ENCODE measurements at places on chromosomes 6 and 20.
A peak's percentile ranks its signal among the peaks of the same experiment; 100 is the strongest.

DNA sequence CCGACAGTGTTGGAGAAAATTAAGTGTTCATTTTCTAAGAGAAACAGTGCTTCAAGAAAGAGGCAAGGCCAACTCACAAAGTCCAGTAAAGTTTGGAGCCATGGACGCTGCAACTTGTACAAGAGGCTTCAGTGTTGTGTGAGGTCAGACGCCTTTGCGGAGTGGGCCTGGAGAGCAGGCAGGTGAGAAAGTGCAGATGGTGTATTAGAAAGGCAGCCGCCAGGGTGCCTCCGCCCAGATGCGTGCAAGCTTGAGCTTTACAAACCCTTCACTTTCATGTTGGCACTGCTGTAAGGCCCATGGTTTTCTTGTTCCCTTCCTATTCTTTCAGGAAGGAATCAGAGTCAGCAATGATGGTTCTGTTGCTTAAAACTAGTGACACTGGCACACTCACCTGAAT lies 25.4 kb upstream of the EXOC2 start:
- no peak for DNase-seq

- no peak for DNase-seq
These were observed 105.0 kb downstream of the RNGTT start for GRCh38 chr6:88858455-88858854.

DNA sequence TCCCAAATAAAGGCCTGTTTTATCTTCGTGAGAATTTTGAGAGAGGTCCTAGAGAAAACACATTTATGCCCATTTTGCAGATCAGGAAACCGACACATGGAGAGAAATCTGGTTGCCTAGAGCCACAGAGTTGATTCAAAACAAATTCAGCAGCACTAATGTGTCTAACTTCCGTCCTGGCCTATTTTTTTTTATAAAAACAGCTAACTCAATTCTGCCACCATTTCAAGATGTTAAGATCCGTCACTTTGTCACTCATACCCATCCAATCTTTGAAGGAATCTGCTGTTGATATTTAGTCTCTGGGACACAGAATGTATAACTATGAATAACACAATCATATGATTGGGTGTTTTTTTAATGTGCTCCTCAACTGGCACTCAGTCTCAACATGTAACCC lies 611.1 kb upstream of the ARID1B start:
- no peak for DNase-seq

DNA sequence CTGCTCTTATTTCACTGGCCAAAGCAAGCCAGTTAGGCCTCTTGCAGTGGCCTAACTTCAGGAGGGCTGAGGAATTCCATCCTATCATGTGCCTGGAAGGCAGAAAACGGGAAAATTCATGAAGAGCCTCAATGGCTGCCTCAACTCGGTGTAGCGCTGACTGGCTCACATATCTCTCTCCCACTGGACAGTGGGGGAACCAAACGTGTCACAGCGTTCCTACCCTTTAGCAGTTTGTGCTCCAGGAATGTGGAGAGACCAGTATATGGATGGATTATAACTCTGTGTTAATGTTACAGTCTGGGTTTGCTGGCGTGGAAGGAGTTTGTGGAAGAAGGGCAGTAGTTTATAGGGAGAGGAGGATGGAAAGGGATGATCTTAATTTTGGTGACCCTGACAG lies 11.8 kb upstream of the C2 start:
- DNase-seq: no peak

- DNase-seq: no peak
These were observed 14.4 kb downstream of the TGM6 start for GRCh38 chr20:2395136-2395535.

- no peak for DNase-seq
These were observed 437.5 kb downstream of the TFAP2A start for GRCh38 chr6:9977411-9977810.

DNA sequence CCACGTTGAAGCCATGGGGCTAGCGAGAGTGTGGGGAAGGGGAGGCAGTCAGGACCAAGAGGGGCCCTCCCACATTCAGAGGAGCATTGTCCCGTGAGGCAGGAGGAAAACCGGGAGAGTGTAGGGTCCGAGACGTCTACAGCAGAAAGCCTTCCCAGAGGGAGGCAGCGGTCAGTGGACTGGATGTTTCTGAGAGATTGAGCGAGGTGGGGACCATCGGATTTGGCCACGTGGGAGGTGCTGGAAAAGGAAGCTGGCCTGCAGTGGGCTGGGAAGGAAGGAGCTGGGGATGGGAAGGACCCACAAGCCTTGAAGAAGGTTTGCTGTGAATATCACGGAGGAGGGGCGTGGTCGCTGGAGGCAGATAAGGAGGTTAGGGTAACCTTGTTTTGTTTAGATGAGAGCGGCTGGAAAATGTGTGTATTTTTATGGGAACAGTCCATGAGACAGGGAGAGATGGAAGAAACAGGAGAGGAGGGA lies 119.0 kb upstream of the RNF24 start:
- no peak for DNase-seq

DNA sequence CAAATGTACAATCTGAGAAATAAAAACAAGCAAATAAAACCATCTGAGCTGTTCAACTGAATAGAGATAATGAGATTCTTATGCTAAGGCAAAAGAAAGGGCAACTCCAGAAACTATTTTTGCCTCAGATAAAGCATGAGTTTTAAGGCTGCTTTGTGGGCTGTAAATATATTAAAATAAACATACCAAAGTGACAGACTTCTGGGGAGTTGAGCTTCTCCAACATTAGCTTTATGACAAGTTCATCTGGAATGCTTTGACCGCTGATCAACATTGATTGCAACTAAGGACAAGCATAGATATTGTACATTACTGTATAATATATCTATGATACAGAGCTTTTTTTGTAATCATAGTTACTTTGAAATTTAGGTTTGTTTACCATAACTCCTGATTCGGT lies 19.3 kb downstream of the AK9 start:
- DNase-seq: no peak

GRCh38 chr6:158610319-158610968 lies 34.1 kb downstream of the DYNLT1 start:
- DNase-seq: no peak

DNA sequence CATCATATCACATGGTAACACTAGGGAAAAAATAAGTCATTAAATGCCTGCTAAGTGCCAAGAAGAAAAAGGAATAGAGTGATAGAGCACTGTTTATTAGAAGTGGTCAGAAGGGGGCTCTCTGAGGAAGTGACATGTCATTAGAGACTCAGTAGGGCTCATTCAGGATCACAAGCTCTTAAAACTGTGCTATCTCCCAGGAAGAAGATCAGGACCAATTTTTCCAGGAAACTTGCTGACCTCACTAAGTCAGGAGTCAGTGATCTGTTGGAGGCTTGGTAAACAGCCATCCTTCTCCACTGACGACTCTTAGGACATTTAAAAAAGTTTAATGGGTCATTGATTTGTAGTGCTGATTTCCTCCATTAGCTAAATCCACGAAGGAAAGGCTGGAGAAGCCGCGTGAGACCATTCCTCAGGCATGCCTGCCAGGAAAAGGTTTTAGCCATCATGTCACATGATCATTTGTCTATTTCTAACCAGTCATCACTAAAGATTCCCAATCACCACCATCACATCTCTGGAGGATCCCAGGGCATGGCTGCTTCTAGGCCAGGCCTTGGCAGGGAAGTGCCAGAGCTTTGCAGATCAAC lies 5.9 kb upstream of the PTPN1 start:
- DNase-seq: no peak

- DNase-seq: no peak
These were observed 385.7 kb downstream of the GRIK2 start for GRCh38 chr6:101779051-101779844.

DNA sequence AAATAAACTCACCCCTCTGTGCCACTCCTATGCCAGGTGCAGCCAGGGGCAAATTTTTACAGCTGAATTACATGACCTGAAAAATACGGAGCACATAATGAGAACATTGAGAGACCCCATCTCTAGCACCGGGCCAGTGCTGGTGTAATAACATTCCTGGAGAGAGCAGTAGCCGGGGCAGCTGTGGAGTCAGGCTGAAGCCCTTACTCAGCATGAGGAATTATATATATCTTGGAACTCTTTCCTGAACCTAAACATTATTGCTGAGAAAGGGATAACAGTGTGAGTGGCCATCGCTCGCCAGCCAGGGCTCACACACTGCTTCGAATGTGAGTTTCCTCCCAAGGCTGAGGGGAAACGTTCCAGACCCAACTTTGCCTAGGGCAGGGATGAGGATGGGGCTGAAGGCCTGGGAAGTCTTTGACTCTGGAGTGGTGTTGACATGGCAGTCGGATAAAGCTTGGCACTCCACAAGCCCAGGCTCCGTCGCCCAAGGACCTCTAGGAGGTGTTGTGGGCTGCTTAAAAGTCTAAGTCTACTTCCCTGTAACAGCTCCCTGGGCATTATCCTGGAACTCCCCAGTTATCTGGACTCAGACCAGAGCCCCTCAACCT lies 269.8 kb downstream of the CDC5L start:
- no peak for DNase-seq

- DNase-seq: no peak
These were observed 15.1 kb upstream of the FOXC1 start for GRCh38 chr6:1594445-1595200.

DNA sequence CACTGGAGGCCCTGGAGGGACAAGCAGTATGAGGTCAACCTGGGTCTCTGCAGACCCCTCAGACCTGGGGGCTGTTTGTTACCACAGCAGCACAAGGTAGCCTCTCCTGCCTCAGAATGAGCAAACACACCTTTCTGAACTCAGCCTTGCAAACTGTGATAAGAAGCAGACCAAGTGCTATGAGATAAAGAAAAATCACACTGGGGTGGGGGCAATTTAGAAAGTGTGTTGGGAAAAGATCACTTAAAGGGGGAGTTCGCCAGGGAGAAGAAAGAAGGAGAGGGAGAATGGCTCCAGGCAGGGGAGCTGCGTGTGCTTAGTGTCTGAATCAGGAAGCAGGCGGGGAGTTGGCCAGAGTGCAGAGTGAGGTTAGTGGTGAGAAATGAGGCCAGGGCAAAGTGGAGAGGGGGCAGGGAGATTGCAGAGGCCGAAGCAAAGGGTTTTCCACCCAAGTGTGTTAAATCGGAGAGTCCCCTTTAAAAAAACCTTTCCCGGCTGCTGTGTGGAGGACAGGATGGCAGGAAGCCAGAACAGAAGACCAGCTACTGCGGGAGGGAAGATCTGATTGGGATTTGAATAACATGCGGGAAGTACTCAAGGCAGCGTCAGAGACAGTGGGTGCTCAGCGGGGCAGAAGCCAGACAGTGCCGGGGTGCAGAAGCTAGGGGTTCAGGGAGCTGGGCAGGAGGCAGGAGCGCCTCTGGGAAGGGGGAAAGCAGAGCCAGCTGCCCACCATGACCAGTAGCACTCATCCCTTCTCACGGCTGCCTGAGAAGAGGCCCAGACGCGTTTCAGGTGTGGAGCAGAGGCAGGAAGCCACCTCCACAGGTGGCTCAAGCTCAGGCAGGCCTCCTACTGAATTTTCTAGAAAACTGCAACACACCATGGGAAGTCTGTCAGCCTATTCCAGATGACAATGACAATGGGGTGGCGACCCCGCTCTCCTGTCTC lies 9.0 kb downstream of the ADA start:
- peak; percentile 71 for DNase-seq

GRCh38 chr20:31922181-31922580 lies 29.7 kb downstream of the PDRG1 start:
- no peak for DNase-seq

- no peak for DNase-seq
These were observed 154.3 kb downstream of the VEGFA start for GRCh38 chr6:43924222-43924702.

DNA sequence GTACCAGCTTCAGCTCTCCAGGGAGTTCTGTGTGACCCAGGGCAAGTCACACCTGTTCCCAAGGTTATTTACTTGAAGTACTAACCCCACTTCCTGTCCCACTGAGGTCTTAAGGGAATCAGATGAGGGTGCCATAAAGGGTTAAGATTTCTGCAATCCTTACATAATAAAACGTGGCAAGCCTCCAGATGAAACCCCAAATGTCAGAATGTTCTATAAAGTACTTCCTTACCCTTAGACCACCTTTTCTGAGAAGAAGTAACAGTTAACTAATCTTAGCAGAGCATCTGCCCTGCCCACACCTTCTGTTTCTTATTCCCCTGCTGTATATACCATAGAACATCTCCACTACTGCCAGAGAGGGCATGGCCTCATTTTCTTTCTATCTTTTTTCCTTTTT lies 6.0 kb upstream of the AVP start:
- DNase-seq: no peak

- no peak for DNase-seq
These were observed 489.5 kb downstream of the KIF16B start for GRCh38 chr20:16083639-16084280.

GRCh38 chr6:21166754-21167153 lies 426.8 kb upstream of the SOX4 start:
- DNase-seq: no peak

DNA sequence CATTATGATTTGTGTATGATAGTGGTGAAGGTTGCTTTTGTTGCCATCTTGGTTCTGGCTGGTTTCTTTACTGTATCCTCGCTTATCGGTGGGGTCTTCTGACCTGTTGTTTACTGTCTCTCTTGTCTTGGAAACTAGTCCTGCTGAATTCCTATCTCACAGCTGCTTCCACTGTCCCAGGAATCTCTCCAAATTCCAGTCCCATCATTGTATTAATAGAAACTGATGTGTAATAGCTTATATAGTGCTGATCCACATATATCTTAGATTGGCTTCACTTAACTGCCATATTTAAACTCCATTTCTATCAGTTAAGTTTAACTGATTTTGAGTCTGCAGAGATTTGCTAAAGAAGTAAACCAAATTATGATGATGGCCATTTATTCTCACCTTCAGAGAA lies 5.9 kb downstream of the GTF2H5 start:
- DNase-seq: no peak

- no peak for DNase-seq
These were observed 82.4 kb upstream of the TOX2 start for GRCh38 chr20:43832096-43832816.

DNA sequence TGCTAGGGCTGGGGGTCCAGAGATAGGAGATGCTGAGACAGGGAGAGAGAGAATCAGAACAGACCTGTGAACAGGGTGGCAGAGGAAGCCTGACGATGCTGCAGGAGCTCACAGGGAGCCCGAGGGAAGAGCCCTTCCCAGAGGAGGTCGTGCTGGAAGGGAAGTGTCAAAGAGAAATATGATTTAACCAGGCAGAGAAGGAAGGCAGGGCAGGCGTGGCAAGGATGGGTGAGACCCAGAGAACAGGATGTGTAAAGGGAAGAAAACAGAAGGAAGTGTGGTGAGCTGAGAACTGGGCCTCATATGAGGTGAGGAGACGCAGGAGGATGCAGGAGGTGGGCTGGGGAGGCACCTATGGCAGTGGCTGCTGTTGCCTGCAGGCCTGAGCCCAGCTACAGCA lies 105.6 kb downstream of the ZDHHC14 start:
- no peak for DNase-seq
